ENCODE measurements at places on chromosomes 12 and 14.

DNA sequence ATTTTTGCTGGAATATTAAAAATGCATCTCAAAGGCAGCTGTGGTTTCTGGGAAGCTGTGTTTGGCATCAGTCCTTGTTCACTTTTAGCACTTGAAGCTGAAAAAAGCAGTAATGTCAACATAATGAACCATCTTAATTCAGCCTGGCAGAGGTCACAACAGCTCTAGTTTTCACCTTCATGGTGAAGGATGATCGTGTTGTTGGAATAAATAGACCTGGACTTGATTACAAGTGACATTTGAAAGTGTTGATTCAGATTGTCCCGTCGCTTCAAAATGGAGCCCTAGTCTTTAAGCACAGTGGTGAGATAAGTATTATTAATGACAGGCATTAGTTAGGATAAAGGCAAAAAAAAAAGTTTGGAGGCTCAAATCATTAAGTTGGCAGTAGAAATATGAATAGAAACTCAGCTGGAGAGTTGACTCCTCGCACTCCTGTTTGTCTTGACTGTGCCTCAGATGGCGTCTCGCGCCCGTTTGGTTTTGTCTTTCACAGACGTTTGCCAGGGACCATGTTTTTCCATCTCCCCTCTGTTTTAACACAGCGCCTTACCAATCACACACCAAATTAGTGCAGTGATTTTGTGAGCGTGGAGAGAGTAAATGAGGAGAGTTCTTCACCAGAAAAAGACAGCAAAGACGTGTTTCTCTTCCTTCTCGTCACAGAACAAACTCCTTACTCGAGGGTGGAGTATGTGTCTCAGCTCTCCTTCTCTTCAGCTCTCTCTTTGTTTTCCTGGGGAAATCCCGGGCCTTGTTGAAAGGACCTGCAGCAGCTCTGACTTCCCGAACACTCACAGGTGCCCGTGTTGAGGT, 53.4 kb upstream of the MMP17 start:
- DNase-seq = no peak

DNA sequence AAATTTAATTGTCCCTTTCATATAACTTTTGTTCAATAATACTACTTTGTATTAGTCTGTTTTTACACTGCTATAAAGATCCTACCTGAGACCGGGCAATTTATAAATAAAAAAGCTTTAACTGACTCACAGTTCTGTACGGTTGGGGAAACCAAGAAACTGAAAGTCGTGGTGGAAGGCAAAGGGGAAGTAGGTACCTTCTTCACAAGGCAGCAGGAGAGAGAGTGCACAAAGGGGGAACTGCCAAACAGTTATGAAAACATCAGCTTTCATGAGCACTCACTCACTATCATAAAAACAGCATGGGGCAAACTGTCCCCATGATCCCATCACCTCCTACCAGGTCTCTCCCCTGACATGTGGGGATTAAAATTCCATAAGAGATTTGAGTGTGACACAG, 1069.0 kb downstream of the FSCB start:
- DNase-seq = no peak

- DNase-seq = peak; percentile 31
These were observed 583.4 kb downstream of the VRK1 start for GRCh38 chr14:97380539-97380941.

DNA sequence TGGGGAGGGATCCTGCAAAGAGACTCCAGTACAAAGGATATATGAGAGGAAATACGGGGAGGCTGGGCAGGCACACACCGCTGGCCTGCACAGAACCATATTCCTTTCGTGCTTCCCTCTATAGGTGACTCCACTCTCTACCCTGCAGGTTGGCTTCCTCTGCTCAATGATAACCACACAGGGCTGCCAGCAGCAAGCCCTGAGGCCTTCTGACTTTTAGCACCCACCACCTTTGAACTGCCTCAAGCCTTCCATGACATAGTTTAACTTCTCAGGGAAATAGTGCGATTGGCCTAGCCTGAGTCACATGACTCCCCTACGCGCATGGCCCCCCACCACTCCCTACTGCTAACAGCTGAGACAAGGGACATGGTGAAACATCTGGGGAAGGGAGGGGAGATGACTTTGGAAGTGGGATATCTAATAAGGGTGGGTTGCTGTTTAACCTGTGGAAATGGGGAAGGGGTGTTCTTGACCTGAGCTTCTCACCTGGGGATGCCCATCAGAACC, 3.0 kb upstream of the FOXN3 start:
- no peak for DNase-seq
